NCI-H526 (cell line): ENCODE measurements at places on chromosomes 1 and 21.

DNA sequence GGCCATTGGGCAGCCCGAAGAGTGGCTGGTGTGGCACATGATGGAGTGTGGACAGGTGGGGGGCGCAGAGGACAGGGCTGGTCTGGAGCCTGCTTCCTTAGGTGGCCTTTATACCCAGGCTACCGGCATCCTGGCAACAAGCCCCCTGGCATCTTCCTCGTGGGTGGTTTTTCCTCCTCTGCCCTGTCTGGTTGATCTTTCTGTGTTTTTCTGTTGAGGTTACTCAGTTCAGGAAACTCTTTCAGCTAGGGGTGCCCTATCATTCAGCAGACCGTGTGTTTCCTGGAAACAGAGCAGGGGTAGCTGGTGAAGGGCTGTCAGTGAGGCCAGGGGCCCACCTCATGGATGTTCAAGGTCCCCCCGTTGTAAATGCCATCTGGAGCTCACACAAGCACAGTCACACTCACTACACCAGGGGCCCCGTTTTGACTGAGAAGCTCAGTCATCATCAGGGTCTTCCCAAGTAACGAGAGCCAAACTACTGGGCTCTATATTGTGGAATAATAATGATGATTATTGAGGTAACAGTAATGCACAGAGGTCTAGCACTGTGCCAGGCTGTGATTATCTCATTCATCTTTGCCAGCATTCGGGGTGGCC, at the start of gene KRTAP12-4:
Gene KRTAP12-4, minus strand, starts transcription at position 84 of the 600 bp plus-strand sequence. Its CDS starts 45 bp downstream, at position 39.
- no peak for DNase-seq

DNA sequence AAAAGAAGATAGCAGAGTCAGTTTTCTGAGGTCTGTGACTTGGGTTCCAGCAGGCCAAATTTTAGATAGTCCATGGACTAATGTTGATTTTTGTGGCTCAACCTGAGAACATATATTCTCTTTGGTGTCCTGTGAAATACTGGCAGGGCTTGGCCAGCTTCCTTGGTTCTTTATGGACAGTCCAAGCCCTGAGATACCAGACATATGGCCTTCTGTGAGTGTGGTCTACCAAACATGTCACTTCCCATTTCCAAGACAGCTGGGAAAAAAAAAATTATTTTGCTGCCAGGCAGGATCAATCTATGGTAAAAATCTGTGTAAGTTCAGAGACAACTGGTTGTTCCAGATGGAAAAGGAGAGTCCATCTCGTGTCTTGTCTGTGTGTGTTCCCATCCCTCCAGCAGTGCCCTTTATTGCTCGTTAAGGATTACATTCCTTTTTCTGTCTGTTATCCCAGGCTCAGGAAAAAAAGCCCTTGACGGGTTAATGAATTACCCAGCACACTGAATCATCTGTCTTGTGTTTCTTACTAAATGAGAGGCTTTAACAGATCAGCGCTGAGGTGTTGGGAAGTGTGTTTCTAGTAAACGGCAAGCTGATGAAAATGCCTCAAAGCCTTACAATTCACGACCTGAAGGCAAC, 33.4 kb upstream of the XPR1 start:
- peak; percentile 38 for DNase-seq

DNA sequence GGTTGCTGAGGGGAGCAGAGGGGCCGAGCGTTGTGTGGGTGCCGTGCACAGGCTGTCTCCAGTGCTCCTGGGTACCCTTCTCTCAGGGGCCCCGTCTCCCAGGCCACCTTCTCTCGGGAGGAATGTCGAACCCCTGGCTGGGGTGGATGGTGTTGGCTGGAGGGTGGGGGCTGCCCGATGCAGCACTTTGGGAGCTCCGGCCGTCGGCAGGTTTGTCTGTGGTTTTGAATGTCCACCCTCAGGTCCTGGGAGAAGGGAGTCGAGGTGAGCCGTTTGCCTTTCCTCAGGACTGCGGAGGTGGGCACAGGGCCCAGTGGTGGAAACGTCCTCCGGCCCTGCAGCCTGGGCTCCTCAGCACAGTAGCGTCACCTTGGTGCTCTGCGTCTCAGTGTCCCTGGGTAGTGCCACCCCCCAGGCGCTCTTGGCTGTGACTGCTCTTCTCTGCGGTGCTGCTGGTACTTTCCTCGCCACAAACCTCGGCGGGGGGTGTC, 14.5 kb downstream of the SLX9 start:
- no peak for DNase-seq

- DNase-seq: no peak
Observed at GRCh38 chr1:47003896-47004403, 19.5 kb upstream of the CYP4X1 start.

- no peak for DNase-seq
Observed at GRCh38 chr1:2106659-2107405, 56.6 kb downstream of the PRKCZ start.

DNA sequence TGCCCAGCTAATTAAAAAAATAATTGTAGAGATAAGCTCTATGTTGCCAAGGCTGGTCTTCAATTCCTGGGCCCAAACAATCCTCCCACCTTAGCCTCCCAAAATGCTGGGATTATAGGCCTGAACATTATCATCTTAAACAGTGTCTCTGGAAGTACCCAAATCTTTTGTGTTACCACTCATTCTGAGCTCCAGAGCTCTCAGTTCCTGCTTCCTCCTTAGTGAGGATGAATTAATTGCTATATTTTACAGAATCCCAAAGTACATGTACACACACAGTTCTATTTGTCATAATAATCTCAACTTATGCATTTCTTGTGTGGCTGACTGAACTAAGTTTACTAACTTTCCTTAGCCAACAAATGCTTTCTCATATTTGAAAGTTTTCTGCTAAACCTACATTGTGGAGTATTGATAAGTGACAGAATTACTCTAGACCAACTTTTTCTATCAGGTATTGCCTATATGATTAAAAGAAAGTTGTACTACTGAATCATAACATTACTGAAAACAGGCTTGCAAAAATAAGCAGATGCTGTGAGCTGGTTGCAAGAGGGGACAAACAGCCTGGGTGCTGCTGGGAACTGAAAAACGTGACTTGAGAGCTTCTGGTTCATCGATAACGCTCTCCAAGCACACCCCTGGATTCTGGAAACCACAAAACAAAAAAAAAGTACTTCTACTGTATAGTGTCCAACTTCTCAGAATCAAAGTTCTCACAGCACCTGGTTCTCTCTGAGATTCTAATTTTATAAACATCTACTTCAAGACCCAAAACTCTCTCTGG, 15.3 kb downstream of the VAV3 start:
- no peak for DNase-seq

GRCh38 chr1:93612510-93612909, 69.1 kb downstream of the BCAR3 start:
- DNase-seq: no peak

- peak; percentile 89 for DNase-seq
Observed at GRCh38 chr1:184755226-184756065, 788 bp upstream of the EDEM3 start.

DNA sequence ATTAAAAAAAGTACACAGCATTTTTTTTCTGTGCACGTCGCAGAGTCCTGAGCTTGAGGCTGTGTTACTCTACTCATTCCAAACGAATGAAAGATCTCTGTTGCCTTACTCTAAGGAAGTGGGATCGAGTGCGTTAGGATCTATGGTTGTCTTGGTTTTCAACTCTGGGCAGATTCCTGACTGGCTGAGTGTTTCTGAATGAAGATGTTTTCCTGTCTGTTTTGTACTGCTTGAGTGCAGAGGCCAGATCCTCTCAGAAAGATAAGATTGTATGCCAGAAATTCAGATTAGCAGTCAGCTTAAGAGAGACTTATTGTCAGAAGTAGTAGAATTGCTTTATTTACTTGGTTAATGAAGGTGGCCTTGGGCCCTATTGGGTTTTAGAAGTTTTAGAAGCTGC, 14.0 kb downstream of the PLA2G2E start:
- DNase-seq: no peak
